GM23248 (cell line): ENCODE measurements at places on chromosomes 16 and 17. TPM values are rescaled to one million over a fixed set of nuclear protein-coding genes. Genes with fewer than 3 reads are reported as not detected.

GRCh38 chr16:27465483-27465879 lies 63.5 kb downstream of the IL21R start:
- no peak for DNase-seq
- 0 out of 2 replicates have a peak, but pooled peaks cover under 1% of the 10 kb centered on the region for H3K4me1 ChIP-seq
- peaks cover 30% of the 10 kb centered on the region for H3K36me3 ChIP-seq
- H3K27ac ChIP-seq, result no peak overlapping the region
- H3K27me3 ChIP-seq, result no peaks in the 10 kb centered on the region

Gene DNAH2
- not detected in 2 replicates for total RNA-seq

Gene AXIN2
- 2.3 and 2.4 TPM in 2 replicates for total RNA-seq

Gene SSTR5
- total RNA-seq, result not detected in 2 replicates

Gene CALB2
- 1.8 TPM in 1 of 2 replicates, not detected in the other for total RNA-seq
